Gastroesophageal sphincter (tissue), 4 donors: ENCODE measurements at places on chromosomes 5 and 9.
A peak's percentile ranks its signal among the peaks of the same experiment; 100 is the strongest.

DNA sequence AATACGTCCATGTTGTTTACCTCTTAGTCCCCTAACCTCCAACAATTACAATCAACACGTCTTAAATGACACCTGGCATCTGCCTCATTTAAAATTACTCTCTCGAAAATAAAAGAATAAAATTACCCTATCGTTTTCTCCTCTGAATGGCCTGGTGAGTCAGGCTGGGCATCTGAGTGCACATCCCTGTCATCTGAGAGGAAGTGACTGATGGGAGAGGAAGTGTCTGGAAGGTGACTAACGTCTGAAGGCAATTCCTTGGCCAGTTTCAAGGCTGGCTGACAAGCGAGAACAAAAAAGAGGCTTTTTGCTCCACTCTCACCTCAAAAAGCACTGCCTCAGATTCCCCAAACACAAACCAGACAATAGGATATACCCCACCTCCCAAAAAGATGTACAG, 57.7 kb downstream of the MAPKAP1 start:
- no peak for ATAC-seq

DNA sequence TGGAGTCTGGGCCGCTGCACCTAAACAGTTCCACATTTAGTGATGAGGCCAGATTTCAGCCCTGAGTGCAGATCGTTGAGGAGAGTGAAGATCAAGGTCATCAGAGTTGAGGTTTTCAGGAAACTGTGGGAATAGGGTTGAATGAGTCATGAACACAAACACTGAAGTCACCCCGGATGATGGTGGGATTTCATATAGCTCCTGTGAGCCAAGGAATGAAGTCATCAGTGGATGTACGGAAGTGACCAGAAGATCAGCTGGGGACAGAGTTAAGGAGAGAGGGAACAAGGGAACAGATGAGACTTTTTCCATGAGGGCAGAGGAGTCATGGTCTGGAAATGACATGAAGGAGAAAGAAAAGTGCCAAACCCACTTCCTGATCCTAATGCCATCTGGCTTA, 36.5 kb downstream of the PALM2AKAP2 start:
- peak; percentile 70 for ATAC-seq

- ATAC-seq: peak; percentile 85
Observed at GRCh38 chr9:38620483-38621433, at the start of gene ANKRD18A. TSS of gene ANKRD18A (minus strand) at chr9:38620596. CDS start at chr9:38620285, 311 bp downstream.

GRCh38 chr5:137778772-137779564, 24.8 kb upstream of the HNRNPA0 start:
- no peak for ATAC-seq

GRCh38 chr5:133918316-133918715, 50.1 kb downstream of the C5orf15 start:
- ATAC-seq: no peak

- ATAC-seq: no peak
Observed at GRCh38 chr9:38164659-38165221, 95.7 kb upstream of the SHB start.

DNA sequence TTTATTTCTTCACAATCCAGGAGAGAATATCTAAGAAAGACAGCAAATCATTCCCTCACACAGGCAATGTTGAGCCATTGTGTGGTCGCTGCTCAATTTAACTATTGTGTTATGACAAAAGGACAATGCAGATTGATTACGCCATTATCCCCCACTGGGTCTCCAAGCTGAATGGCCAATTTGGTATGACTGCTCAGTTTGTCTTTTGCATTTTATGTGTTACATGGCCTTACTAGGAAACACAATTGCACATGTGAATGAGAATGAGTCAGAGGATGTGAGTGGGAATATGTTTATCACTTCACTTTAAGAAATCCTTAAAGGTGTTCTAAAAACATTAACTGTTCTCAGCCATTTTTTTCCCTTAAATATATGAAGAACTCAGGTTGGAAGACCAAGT, 108.3 kb downstream of the FAM174A start:
- no peak for ATAC-seq

DNA sequence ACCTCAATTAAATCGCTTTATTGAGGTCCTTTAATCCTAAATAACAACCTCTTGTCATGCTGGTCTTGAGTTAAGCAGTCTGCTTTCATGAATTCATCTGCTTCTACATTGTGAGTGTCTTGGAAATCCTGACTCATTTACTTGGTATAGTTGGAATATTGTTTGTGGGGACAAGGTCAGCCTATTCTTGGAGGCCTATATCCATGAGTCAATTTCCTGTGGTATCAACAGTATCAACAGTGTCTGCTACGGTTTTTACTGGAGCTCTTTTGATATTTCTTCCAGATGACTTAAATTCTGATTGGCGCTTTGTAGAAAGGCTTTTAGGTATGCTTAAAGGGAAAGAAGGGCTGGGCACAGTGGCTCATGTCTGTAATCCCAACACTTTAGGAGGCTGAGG, 71.2 kb upstream of the PARP8 start:
- no peak for ATAC-seq

DNA sequence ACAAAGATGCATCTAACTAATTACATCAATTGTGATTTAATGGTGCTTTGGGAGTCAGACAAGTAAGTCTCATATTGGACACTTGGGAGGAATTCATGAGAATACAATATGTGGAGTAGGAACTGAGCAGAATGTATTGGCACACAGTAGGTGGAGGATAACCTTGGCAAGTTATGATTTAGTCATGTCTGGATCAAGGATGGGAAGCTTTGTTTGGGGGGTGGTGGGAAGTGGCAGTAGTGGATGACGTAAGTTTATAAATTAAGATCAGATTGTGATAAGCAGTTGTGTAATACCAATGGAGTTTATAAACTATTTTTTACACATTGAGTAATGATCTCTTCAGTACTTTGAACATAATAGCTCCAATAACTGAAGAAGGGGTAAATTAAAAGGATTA, 67.0 kb downstream of the SGCD start:
- peak; percentile 68 for ATAC-seq

DNA sequence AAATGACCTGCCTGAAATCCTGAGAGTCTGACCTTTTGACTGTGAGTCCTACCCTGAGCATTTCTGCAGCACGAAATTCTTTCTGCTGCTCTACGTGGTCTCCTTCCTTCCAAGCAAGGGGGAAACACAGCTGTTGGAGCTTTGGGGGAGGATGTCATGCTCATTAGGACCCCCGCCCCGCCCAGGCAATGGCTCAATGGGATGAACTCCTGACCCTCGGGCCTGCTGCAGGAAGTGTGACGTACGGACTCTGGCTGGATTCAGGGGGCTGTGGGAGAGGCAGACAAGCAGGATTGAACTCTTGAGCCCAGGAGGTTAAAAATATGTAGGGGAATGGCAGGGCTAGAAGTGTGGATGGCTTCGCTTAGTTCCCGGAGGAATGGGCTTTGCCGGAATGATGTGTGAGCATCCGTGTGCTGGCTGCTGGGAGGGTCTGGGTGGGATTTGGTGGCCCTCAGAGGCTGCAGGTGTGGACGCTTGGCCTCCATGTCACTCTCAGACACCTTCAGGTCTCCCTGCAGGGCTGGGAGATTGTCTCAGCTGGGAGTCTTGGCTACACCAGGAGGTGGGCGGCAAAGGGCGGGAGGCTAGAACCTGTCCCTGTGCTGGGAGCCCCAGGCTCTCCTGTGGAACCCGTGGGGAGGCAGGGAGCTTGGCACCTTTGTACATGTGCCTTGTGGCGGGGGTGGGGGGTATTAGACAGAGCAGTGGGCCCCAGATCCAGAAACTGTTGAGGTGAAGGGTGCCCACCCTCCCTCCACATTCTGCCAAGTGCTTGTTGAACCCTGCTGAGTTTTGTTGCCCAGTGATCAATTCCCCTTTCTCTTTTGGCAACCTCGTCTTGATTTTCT, 26.3 kb downstream of the STC2 start:
- no peak for ATAC-seq

GRCh38 chr5:6468104-6468503, 19.4 kb downstream of the UBE2QL1 start:
- no peak for ATAC-seq

DNA sequence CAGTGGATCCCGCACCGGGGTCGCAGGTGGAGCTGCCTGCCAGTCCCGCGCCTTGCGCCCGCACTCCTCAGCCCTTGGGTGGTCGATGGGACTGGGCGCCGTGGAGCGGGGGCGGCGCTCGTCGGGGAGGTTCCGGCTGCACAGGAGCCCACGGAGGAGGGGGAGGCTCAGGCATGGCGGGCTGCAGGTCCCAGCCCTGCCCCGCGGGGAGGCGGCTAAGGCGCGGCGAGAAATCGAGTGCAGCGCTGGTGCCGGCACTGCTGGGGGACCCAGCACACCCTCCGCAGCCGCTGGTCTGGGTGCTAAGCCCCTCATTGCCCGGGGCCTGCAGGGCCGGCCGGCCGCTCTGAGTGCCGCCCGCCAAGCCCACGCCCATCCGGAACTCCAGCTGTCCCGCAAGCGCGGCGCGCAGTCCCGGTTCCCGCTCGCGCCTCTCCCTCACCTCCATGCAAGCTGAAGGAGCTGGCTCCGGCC, 120.6 kb upstream of the MEF2C start:
- ATAC-seq: no peak

DNA sequence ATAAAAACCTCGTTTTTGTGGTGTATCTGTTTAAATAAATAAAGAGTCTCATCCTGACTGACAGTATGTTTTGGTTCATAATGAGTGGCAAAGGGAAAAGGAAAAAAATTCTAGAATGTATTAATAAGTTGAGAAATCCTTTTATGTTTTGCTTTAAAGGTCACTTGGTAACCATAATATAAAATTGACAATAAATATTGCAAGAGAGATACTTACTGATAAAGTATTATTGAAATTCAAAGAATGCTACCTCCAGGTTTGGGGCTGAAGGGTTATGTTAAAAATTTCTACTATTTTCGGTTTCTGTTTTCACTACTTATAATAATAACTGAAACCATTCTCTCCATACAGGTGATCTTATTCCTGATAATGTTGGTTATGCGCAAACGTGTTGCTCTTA, 85.4 kb upstream of the FSD1L start:
- ATAC-seq: no peak

GRCh38 chr9:85167146-85167545, 497.6 kb downstream of the NTRK2 start:
- no peak for ATAC-seq

DNA sequence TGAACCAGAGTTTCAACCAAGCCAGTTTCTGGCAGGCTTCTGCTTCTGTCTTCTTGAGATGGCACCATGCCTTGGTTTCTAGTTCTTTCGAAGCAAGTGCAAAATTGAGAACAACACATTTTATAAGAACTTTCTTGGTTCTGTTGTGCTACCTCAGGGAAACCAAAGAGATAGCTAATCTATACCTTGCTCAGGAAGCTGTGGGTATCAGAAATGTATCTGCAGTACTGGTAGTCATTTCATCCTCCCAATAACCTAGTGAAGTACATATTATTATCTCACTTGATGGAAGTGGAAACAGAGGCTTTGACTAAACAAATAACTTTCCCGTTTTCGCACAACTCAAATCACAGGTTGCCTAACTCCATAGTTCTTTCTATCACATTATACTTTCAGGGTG, 246.6 kb downstream of the ENC1 start:
- no peak for ATAC-seq

DNA sequence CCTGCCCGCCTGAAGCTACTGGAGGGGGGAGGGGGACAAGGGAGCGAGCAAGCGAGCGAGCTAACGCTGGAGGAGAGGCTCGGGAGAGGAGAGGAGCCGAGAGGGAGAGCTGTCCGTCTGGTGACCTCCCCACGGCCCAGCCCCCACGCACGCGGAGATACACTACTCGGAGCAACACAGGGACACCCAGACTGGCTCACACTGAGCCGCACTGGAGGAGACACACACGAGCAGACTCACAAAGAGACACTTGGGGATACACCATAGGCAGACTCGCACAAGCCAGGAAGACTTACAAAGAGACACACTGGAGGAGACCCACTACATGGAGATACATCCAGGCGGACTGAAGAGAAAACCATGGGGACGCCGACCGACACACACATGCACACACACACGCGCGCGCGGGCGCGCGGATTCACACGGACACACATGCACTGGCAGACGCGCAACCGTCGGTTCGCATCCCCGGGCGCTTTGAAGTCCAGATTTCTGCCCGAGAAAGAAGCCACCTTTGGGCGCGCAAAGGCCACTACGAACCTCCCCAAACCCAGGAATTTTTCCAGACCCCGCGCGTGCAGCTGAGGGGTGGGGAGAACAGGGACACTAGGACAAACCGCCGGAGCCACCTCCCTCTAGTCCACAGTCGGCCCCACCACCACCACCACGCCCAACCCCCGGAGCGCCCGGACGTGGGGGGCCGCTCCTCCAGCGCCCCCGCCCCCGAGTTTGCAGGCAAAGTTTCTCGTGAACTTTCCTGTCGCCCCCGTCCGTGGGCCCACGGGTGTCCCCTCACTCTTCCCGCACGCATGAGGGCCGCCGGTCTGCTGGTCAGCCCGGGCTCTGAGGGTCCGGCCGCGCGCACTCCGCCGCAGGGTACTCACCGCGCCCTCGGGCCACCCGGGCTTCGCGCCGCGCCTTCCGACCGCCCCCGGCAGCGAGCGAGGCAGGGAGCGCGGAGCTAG, 571 bp downstream of the CNTFR start:
- no peak for ATAC-seq

DNA sequence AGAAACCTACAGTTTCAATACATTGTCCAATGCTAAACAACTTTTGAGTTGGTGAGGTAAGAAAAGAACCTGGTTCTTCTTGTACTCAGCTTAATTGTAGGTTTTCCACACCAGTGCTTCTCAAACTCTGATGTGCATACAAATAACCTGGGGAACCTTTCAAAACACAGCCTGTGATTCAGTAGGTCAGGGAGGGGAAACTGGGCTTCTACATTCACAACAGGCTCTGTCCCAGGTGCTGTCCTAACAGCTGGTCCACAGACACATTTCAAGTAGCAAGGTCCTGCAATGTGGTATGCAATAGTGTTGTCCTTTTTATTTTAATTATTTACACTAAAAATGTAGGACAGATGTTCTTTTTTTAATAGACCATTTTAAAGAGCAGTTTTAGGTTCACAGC, 47.4 kb upstream of the SNCAIP start:
- no peak for ATAC-seq

- ATAC-seq: peak; percentile 93
Observed at GRCh38 chr9:78031893-78032729, 500 bp upstream of the GNAQ start.

- no peak for ATAC-seq
Observed at GRCh38 chr9:69817202-69817601, 3.4 kb upstream of the CFAP95 start.

DNA sequence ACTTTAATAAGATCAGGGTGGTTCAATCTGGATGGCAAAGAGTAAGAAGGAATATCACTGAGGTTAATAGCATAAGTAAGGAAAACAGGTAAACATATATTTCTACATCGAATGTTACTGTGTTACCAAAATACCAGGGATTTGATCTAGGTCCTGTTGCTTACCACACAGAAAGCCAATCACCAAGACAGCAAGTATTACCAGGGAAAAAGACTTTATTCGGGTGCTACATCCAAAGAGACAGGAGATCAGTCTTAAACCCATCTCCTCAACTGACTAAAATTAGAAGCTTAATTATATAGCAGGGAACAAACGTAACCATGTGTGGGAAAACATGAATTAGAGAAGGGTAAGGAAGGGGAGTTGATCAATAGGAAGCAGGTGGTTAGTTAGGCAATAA, 500.1 kb downstream of the EFNA5 start:
- no peak for ATAC-seq

GRCh38 chr5:151912360-151912759, 12.3 kb downstream of the GLRA1 start:
- ATAC-seq: no peak
